NCI-H1694 (cell line): ENCODE measurements at places on chromosomes 6 and 20.
A peak's percentile ranks its signal among the peaks of the same experiment; 100 is the strongest.

DNA sequence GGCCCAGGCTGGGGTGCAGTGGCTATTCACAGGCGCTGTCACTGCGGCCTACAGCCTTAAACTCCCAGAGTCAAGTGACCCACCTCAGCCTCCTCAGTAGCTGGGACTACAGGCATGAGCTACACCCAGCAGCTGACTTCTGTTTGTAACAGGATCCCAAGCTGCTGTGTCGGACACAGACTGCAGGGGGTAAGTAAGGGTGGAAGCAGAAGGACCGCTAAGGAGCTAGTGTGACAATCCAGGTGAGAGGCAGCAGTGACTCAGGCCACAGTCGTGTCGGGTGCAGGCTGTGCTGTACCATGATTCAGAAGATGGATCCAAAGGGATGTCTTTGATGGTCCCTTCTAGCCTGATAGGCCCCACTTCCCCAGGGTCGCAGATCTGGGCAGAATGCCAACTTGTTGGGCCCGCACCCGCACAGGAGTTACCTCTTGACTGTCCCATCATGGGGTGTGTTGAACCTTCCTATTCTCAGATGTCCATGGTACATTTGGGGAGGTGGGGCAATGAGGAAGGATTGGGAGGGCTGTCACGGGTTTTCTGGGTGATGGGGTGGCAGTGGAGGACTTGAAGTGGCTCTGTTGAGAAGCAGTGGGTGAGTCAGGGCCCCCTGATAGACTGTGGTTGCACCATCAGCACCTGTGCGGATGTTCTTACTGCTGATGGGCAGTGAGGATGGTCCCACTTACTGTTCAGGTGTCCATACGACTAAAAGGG is 25.3 kb downstream of the AAR2 start:
- no peak for DNase-seq

DNA sequence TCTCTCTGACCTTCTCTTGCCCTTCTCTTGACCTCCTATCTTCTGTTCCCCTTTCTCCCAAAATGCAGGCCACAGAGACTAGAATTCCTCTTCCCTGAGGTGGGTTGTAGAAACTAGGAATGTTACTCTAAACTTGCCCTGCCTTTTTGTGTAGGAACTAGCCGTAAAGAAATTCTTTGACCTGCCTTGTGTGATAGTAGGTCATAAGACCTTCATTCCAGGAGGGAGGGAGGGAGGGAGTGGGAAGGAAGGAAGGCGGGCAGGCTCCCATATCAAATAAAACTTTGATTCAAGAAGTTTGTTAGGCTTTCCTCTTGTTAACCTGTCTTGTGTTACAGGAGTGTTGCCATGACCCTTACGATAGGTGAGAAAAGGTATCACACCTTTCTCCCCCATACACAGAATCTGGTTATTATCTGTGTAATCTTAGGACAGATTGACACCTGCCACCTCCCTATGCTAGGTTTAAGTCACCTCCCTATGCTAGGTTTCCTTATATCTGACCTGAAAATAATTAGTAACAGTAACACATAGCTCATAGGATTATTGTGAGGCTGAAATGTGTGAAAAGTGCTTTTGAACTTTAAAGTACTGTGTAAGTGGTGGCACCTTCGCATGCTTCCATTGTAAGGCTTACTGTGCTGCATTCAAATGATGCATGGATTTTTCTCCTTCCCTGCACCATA is 32.6 kb upstream of the FUCA2 start:
- no peak for DNase-seq

DNA sequence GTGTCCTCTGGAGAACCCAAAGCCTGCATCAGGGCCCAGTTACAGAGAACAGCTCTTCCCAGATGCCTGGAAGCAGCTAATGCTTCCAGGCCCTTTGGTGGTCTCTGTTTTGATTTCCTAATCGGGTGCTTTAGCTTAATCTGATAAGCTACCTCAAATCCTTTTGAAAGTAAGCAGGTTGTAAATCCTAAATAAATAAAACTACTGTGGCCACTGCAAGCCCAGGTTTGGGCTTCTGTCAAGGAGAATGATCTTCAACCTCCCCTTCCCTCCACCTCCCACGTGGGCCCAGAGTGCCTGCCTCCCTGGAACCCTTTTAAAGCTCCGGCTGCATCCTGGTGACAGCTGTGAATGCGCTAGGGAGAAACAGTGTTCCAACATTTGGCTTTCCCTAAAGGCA is 25.2 kb upstream of the FYN start:
- no peak for DNase-seq

GRCh38 chr20:24964506-24964840 is 15.4 kb downstream of the CST7 start:
- DNase-seq: peak; percentile 82

DNA sequence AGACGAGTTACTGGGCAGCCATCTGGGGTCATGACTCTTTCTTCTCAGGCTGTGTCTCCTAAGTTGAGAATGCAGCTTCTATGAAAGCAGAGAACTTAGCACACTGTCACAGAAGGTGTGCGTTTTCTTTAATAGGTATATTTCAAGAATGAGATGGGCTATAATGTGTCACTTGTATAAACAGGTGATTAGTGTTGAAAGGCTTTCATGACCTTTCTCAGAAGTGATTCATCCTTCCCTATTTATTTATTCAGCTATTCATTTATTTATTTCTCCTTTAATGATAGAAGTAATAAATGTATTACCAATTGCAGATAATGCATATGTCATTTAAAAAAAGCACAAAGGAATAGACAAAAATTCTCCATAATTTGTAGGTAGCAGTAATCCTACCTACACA is 157.2 kb upstream of the COL21A1 start:
- DNase-seq: no peak

DNA sequence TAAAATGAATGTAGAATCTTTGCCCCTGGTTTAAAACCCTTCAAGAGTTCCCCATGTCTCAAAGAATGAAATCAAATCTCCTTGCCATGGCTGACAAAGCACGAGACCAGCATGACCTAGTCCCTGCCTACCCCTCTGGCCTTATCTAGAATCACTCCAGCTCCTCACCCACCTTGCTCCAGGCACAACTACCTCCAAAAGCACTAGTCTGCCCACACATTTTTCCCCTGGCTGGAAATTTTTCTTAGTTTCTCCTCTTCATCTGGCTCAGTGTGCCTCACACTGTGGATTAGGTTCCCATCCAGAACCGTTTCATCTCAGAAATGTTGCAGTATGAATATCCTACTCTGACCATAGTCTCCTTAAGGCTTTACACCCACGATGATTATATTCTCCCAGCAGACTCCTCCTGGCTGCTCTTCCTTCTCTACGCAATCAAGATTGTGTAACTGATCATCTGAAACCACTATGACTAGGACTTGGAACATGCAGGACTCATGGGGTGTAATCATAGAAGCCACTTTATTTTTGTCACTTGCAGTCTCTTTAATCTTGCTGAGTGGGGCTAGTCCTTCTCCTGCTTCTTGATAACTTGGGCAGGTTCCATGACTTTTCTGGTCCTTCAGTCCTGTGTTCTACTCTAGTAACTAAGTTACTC is 7.8 kb upstream of the MRS2 start:
- DNase-seq: no peak
